ENCODE measurements at places on chromosomes 3 and 15. TPM values are rescaled to one million over a fixed set of nuclear protein-coding genes. Genes with fewer than 3 reads are reported as not detected.
A peak's percentile ranks its signal among the peaks of the same experiment; 100 is the strongest.

Gene SLC28A2
- not detected for total RNA-seq

GRCh38 chr15:42354824-42355223 lies 4.5 kb upstream of the CAPN3 start:
- no peak for DNase-seq

DNA sequence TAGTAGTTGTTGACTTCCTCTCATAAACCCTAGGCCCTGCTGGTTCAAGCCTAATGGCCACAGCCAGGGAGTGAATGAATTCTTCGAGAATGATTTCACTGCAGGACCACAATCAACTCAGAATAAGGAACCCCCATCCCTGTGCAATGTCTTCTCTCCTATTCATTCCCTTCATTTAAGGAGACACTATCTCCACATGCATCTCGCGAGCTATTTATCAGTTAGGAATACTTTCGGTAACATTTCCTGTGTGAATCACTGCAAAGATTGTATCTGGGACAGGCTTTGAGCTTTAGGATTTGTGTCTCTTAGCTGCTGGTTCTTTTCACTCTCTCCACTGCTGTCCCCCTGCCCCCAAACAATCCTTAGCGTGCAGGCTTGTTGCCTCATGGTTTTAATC lies 94.4 kb downstream of the MYLK start:
- peak; percentile 98 for DNase-seq

DNA sequence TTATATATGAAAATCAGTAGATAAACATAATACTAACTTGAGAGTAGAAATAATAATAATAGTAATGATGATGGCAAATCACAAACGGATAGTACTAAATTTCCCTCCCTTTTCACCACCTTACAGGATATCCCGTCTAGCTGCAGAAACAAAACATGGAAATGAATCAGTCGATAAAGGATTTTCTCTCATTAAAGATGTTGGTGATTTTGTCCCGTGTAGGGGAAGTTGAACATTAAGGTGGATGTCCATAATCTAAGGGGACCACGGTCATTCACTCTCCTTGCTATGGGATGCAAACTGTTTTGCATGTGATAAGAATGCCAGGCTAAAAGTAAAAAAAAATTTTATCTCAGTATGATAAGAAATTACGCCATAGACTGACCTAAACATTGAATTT lies 1027.7 kb upstream of the NR2F2 start:
- DNase-seq = no peak

Gene ACSBG1
- total RNA-seq = 0.24 TPM

DNA sequence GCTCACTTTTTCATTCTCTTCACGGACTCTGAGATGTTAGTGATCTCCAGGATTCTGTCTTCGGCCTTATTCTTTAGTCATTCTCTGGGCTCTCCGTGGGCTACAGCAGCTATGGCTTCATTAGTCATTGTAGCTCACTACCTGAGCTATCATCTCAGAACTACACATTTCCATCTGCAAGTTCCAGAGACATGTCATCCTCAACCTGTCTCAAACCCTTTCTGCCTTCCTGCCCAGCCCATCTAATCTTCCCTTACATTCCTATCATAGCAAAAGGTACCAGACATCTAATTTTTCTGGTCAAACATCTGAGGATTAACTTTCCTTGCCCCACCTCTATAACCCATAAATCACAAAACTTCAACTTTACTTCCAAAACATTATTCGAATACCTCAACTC lies 13.2 kb downstream of the TSPAN3 start:
- no peak for DNase-seq

Data from RPMI7951 (cell line).